ENCODE measurements at places on chromosomes 11 and 22.

- DNase-seq, result no peak
Measured at GRCh38 chr11:27910186-27910931, 197.6 kb downstream of the KIF18A start.

DNA sequence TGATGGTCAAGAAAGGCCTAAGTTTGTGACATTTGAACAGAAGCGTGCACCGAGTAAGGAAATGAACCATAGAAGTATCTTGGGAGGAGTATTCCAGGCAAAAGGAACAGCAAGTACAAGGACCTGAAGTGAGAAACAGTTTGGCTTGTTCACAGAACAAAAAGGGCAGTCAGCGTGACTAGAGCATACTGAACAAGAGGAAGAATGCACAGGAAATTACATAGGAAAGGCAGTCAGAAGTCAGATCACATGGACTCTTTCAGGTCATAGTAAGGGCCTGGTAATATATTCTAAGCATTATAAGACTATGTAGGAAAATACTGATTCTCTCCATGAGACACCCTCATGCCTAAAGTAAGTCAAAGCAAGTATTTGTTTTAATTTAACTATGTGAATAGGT is 52.3 kb upstream of the GAB2 start:
- DNase-seq, result no peak

- DNase-seq, result no peak
Measured at GRCh38 chr11:9049959-9050358, 41.4 kb downstream of the SCUBE2 start.

GRCh38 chr22:23841736-23842445 is 3.1 kb upstream of the DERL3 start:
- no peak for DNase-seq

GRCh38 chr11:132430429-132431062 is 1060.1 kb downstream of the NTM start:
- DNase-seq, result peak; percentile 58

DNA sequence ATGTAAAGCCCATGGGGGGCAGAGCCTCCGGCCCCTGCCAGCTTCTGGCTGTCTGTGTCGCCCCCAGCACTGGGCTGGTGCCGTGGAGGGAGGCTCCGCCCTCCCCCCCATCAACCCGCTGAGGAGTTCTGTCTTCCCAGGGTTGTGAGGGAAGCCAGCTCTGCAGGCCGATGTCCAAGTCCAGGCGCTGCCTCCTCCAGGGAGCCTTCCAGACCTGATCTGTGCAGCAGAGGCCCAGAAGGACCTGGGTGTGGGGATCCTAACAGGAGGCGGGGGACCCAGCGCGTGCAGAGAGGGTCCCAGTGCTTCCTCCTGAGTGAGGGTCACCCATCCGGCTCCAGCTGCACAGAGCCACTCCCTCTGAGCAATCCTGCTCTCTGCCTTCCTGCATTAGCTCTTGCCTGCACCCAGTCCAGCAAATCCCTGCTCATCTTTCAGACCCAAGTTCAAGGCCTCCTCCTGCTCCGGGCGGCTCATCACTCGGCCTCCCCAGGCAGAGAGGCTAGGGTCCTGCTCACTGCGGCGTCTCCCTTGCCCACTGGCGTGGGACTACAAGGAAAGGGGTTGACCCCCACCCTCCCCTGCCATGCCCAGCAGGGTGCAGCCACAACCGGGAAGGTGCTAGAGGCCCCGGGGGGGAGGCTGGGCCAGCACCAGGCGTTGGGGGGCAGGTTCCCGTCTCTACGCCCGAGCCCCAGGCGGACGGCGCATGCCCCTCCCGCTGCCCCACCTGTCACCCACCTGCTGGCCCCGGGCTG is 16.4 kb downstream of the PRR33 start:
- no peak for DNase-seq

DNA sequence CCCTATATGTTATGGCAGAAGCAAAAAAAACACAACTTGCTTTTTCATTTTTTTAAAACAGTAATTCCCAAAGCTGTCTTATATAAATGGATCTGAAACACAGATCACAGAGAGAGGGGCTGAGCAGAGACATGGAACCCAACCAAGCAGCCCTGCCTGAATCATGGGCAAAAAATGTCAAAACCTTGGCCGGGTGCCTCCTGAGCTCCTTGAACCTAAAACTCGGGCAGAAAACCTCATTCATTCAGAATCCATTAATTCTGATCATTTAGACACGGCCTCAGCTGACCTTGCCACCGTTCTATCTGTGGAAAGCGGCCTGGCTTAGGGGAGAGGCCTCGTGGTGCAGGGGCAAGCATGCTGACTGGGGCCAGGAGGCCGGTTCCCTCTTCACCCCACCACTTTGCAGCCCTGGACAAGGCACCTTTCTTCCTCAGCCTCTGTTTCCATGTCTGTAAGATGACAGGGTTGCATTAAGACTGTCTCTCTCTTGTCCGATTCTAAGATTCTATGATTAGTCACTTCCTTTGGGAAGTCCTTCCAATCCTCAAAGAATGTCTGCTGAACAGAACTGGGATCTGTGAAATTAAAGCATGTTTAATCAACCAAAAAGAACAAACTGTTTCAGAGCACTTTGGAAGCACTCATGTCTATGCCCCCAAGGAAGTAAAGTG is 26.0 kb downstream of the TENM4 start:
- peak; percentile 71 for DNase-seq

- DNase-seq, result no peak
Measured at GRCh38 chr11:81995889-81996288, 737.8 kb downstream of the FAM181B start.

DNA sequence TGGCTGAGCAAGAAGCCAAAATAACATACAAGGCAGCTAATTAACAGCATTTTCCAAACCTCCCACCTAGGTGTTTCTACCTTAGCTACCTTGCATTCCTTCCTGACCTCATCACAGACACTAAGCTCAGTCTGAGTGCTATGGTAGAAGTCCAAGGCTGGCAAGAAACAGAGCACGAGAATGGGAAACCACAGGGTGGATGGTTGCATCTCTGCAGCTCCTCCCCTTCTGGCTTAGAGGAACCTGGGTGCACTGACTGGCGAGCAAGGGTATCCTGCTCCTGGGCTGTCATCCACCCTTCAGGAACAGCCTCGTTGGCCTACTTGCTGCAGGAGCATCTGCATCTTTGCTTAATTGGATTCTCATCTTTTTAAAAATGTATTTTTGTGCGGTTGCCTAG is 73.1 kb upstream of the KIRREL3 start:
- no peak for DNase-seq

GRCh38 chr11:57493507-57494503 is 21.7 kb downstream of the SLC43A1 start:
- no peak for DNase-seq

DNA sequence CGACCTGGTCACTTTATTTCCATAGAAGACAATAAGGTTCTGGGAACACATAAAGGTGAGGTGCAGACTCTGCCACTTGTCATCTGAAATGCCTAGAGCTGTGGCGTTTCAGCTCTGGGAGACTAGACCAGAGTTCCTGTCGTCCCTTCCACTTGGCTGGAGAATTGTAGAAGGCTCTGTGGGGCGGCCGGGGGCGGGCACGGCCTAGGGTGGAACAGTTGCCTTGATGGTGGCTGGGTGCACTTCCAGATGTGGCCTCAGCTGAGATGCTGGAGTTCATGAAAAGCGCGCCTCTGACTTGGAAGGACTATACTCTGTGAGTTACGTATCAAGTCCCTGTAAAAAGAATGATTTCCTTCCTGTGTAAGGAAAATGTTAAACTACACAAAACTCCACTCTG is 16.8 kb downstream of the TRMU start:
- no peak for DNase-seq

DNA sequence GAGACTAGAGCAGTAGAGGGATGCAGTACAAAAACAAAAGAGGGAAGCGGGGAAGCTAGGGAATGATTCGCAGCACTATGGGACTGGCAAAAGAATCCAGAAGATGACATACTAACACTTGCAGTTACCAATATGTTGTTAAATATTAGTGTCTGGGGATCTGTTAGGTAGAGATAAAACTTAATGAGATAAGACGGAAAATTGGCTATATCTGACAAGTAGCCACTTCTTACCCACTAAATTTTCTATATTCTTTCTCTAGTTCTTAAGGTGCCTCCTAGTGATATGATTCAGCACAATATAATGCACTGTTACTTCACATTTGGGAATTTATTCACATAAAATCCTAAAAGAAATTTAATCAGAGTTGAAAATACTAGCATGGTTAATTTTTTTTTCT is 30.8 kb downstream of the CCDC90B start:
- DNase-seq, result no peak

GRCh38 chr11:73875840-73876239 is 806 bp downstream of the COA4 start:
- DNase-seq, result no peak

- no peak for DNase-seq
Measured at GRCh38 chr11:118073554-118073953, 3.3 kb upstream of the TMPRSS4 start.

GRCh38 chr11:66743271-66743968 is 14.4 kb upstream of the SPTBN2 start:
- no peak for DNase-seq

DNA sequence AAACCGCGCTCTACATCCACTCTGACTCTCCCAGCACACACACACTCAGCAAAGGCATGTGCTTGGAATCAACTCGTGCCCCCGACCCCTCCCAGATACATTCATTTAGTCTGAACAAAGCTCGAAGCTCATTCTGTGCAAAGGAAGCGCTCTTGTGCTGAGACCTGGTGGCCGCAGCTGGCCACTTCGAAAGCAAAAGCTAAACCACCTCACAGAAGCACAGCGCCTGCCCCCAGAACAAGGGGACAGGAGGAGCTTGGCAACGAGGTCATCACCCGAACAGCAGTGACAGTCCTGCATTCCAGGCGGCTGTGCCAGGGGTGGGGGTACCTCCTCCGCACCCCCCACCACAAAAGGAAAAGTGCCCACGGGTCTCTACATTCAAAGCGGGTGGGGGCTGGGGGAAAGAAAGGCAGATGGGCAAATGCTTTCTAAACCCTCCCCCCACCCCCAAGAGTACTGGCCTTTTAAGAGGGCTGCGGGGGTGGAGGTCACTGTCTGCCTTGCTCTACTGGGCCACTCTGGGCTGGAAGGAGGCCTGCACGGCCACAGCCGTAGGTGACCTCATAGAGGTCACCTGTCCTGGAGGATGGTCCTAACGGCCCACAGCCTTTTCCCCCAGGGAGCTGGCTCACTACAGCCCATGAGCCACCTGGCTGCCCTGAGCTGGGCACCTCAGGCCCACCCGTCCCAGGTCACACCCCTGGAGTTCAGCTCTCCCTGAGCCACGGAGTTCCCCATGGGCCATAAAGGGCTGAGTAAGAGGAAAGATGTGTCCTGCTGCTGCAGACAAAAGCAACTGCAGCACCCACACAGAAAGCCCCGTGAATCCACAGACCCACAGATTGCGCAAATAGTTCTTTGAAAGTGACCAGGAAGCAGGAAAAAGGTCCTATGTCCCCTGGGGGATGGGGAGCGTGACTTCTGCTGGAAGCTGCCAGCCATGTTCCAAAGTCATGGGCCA is 21.3 kb downstream of the CBX7 start:
- DNase-seq, result no peak

GRCh38 chr11:19258641-19259230 is 18.0 kb upstream of the E2F8 start:
- DNase-seq, result no peak

DNA sequence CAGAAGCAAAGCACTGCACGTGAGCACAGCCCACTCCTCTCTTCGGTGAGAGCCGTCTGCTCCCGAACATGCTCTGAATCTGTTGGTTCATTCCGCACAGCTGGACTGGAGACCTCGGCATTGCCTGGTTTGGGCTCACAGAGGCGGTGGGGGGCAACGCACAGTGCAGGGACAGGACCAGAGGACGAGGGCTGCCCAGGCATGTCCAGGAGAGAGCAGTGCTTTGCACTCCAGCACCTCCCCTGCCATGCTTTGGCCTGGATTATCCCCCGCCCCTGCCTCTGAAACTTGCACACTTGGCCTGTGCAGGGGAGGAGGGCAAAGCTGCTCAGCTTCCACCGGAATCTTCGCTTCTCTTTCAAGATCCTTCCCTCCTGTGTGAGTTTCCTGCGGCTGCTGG is 536.5 kb downstream of the BRD1 start:
- no peak for DNase-seq

DNA sequence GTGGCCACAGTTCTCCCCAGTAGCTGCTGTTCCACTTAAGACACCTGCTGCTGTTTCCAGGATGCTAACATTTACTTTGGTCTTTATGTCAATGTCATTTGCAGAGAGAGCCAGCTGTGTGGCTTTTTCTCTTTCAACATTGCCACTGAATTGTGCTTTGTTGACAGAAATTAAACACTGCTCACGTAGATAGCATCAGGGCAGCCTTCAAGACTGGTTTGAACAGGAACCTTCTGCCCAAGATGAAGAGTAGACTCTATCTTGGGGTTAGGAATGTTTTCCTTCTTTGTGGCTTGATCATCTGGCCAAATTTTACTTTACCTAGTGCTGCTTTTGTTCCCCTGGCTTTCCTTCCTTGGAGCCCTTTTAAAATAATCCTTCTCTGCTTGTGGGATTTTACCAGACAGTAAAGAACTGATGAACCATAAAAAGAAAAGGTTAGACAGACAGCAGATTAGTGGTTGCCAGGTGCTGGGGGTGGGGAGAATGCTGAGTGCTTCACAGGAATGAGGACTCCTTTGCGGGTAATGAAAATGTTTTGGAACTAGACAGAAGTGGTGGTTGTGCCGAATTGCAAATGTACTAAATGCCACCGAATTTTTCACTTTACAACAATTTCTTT is 22.7 kb upstream of the XBP1 start:
- no peak for DNase-seq

DNA sequence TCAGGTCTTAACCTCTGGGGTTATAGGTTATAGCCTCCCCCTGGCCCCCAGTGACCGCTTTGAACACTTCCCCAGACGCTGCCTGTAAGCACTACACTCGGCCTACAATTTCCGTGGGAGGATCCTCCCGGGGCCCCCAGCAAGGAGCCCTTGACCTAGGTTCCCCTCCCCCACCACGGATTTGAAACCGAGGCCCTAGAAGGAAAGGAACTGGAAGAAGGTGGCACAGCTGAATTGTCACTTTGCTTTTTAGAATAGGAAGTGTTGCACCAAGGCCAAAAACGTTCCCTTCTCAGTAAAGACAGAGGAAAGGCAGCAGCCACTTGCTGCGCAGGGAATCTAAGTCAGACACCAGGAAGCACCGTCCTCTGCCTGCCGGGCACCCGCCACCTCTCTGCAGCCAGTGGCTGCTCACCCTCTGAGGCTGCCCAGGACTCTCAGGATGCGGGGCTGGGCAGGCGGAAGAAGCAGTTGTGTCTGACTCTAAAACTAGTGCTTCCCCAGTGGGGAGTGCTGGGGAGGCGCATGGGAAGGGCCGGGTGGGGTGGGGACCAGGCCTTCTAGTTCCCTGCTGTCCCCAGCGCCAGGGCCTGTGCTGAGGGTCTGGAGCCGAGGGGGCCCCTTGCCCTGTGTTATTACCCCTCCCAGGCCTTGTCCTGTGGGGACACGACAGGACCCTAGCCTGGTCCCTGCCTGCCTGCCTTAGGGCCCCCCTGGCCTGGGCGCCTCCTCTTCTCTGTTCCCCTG is 7.9 kb upstream of the FLRT1 start:
- no peak for DNase-seq

DNA sequence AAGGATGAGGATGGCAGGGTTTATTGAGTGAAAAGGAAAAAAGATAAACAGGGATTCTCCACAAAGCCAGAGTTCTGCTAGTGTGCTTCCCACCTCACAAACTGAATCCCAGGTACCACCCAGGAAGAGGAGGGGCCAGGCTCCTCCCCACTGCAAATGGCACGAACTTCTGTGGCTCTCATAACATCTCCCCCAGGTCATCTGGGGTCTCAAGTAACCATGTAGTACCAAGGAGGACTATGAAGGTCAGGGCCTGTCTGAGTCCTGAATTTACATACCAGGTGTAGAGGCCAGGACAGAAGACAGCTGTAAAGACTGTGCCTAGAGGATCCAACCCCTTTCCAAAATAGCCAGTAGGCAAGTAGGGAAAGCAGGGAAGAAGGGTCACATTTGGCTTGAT is 25.7 kb upstream of the GNAZ start:
- DNase-seq, result no peak

Data from AG08395 (cell line).